ENCODE measurements at places on chromosomes 7 and 10.

DNA sequence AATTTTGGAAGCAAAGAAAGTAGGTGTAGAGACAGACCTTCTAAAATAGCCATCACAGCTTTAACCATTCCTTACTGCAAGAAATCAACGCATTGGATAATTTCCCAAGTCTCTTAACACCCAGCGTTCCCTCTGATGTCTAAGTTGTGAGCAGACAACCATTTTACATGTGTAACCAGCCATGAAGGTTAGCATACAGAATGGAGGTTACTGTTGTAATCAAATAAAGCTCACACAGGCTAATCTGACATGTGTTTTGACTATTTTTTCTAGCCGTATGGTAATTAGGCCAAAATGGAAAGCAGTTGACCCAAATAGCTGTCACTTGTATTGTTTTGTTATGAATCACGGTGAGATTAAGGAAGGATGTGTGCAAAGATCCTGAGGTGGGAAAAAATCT is 336.4 kb downstream of the RNLS start:
- DNase-seq, result no peak

GRCh38 chr10:2700626-2701305 is 366.6 kb upstream of the PFKP start:
- no peak for DNase-seq

- no peak for DNase-seq
These were observed 407.4 kb downstream of the MAGI2 start for GRCh38 chr7:79046061-79046460.

GRCh38 chr7:87882151-87882937 is 6.1 kb downstream of the DBF4 start:
- no peak for DNase-seq

DNA sequence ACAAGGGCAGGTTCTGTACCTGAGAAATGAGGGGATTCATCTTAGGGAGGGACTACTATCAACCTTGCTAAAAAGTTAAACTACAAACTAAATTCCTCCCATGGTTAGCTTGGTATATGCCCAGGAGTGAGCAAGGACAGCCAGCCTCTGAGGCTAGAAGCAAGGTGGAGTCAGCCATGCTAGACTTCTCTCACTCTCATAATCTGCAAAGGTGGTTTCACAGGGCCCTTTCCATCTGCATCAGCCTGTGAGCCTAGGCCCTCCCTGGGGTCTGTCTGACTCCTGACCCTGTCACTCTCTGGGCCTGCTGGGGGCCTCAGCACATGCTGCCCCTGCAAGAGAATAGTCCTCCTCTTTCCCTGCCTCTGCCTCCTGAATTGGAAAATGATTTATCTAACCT is 66.1 kb downstream of the ABCA13 start:
- no peak for DNase-seq

- no peak for DNase-seq
These were observed 2.5 kb downstream of the TNPO3 start for GRCh38 chr7:129052441-129052840.

DNA sequence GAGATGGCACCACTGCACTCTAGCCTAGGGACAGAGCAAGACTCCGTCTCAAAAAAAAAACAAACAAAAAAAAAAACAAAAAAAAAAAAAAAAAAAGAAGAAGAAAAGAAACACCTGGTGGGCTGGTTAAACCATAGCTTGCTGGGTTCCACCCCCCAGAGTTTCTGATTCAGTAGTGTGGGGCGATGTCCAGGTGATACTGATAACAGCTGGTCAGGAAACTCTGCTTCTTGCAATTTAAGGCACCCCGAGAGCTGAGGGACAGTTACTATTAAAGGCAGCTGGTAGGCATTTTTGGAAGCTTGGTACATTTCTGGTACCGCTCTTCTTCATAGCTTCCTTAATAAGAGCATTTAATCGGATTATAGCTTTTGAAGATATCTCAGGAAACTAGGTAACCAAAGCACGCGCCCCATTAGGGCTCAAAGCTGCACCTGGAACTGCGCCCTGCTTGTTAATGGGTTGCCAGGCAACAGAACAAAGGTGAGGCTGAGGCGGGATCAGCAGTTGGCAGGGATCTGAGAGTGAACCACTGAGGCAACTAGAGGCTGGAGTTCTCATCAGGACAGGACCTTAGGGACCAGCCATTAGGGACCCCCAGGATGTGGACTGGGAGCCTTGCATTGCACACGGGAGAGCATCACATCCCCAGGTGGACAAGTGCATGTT is 6.5 kb upstream of the SDK1 start:
- DNase-seq, result no peak

DNA sequence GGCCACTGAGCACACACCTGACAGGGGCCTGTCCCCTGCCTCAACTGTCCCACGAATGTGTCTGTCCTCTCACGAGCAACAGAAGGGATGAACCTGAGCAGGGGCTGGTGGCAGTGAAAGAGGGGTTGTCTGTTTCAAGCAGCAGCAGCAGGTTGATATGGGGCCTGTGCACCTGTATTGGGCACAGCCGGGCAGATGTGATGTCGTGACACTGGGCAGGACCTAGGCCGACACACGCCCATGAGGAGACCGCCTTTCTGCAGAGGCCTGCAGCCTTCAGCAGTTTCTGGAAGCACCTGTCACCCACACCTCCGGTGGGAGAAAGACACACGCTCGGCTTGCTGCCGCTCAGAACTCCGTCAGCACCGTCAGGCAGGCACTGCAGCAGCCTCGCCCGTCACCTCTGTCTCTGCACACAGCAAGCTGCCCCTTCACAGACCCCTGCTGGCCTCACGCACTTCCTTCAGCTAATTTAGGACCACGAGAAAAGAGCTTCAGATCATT is 48.5 kb downstream of the AMZ1 start:
- no peak for DNase-seq

- DNase-seq, result no peak
These were observed 82.1 kb downstream of the TRIM24 start for GRCh38 chr7:138542183-138542582.

DNA sequence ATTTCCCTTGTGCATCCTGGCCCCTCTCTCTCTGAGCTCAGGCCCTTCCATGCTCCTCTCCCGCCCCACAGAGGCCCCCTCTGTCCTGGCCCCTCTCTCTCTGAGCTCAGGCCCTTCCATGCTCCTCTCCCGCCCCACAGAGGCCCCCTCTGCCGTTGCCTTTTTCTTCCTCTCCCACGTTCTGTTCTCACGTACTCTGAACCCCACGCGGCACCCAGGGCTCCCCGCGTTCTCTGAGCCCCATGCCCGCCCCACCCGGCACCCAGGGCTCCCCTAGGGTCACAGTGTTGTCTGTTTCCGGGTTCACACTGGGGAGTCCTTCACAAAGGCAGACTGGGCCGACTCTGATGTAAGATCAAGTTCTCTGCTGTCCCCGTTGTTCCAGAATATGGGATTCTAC is 336.8 kb downstream of the DNAJB6 start:
- DNase-seq, result no peak

DNA sequence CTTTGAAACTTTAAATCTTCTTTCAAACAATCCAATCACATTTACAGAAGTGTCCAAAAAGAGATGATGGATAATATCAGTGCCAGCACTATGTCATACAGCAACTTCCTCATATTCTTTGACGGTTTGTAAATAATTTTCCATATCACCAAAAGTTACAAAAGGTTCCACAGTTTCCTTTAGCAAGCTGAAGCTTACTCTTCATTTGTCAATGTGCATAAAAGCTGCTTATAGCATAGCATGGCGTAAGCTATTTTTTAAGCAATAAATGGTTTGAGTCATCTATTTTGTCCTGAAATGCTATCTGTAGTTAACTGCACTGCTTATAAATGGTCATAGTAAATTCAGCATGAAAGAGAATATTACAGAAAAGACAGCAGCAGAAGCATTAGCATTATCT is 95.1 kb downstream of the ETV1 start:
- DNase-seq, result no peak

GRCh38 chr10:114038819-114039218 is 4.8 kb upstream of the ADRB1 start:
- no peak for DNase-seq

DNA sequence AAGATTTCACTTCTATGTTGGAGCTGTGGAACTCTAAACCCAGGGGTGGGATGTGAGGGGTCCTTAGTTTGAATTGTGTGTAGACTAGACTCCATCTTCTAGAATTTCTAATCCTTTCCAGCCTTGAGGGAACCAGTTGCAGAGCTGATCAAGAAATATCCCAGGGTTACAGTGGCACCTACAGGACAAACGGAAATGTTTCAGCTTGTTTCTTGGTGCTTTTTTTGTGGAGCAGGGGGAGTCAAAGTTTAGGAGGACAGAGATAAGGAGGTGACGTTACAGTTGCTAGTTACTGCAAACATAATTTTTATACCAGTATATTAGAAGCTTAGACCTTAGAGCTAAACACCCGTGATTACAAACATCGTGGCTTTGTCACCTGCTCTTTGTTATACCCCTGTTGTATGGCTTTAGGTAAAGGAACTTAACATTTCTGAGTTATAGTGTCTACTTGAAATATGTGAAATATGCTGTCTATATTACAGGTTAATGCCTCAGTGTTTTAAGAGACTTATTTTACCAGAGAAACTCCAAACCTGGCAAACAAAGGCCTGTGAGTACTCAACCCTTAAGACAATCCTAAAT is 84.5 kb upstream of the DYNC1I1 start:
- no peak for DNase-seq

DNA sequence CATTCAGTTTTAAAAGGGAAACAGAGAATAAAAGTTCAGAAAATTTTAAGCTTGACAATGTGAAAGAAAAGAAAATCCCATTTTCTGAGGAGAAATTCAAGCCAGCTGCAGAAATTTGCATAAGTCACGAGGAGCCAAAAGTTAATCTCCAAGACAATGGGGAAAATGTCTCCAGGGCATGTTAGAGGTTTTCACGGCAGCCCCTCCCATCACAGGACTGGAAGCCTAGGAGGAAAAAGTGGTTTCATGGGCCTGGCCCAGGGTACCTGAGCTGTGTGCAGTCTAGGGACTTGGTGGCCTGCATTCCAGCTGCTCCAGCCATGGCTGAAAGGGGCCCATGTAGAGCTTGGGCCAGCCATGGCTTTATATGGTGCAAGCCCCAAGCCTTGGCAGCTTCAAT is 59.6 kb upstream of the NXPH1 start:
- DNase-seq, result no peak

DNA sequence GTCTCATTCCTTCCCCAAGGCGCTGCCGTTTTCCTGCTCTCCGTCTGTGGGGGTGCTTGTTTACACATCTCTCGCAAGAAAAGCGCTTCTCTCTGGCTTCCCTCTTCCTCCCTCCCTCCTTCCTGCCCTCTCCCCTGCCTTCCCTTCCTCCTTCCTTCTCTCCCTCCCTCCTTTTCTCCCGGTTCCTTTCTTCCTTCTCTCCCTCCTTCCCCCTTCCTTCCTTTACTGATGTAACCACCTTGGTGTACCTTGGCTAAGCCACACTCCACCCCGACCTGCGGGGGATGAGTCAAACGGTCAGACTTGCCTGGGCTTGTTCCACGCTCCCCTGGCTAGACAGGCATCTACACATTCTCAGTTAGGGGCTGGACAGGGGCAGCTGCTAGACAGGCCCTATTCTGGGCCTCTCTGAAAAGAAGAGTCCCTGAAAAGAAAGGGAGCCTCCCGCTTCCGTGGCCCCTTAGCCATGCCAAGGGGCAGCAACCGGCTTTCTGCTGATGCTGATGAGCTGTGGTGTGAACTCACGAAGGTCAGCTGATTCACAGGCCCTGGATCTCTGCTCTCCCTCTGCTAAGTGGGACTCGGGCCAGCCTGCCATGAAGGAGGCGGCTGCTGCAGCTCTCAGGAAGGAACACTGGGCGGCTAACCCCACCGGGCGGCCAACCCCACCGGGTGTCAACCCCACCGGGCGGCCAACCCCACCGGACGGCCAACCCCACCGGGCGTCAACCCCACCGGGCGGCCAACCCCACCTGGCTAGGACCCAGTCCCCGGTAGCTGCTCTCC is 216.8 kb downstream of the TCERG1L start:
- DNase-seq, result no peak

- DNase-seq, result peak; percentile 3
These were observed 412.1 kb upstream of the CELF2 start for GRCh38 chr10:10605551-10606081.

DNA sequence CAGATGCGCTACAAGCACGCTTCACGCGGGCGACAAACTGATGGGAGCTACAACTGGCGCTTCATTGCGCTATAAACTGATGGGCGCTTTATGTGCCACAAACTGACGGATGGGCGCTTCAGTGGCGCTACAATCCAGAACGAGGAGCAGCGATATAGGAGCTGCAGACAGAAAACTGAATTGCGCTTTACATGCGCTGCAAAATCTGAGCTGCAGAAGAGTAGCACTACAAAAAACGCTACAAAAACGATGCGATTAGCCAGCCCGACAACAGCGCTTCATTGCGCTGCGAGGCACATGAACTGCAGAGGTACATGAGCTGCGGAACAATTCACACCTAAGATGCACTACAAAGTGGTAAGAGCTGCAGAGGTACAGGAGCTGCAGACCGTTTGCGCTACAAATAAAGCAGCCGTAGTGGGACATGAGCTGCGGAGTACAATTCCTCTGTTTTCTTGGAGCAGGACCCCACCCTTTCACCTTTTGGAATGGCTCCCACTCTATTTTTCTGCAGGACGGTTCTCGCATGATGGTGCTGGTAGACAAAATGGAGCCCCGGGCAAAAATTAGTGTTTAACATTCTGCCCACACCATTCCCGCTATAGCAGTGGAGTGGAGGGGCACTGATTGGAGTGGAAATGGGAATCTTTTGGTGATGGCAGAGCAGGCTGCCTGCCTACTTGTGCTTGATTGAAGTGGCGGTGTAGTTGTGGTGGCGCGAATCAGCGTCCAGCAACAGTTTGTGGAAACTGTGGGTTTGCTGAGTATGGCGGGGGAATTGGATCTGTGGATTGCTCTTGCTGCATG is 1.2 kb upstream of the SGCE start:
- DNase-seq, result peak; percentile 21

- no peak for DNase-seq
These were observed 122.2 kb downstream of the NPY start for GRCh38 chr7:24406053-24406788.

GRCh38 chr7:16743236-16743635 is 10.3 kb upstream of the TSPAN13 start:
- DNase-seq, result no peak

DNA sequence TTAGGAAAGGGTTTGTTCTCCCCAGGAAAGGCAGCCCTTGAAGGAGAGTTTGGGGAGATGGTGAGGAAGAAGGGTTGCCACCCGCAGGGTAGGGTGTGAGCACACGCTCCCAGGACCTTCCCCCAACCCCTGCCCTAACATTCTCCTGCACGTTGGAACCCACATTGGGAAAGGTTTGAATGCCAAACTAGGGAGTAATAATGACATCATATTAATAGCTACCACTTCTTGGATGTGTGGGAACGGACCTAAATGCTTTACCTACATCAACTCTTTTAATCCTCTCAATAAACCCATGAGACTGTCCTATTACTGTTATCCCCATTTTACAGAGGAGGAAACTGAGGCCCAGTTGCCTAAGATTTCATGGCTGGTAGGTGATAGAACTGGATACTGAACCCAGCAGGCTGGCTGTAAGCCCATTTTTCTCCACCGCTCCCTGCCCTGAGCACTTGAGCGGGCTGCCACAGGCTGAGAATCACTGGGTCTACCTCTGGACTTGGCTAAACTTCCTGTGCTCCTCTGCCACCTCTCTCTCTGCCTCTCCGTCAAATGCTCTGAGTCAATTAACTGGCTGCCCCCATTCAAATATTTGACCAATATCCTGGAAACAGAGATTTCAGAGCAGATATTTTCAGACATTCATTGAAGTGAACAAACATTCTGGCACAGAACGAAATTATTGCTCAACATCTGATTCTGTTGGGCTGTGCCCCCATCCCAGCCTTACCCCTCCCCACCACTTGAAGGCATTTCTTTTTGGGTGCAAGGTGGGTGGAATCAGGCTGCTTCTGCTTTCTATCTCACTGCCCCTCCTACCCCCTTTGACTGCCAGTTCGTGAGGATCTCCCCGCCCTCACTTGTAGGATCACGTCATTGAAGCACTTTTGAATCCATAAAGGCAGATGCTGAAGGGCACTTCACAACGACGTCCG is 129.7 kb downstream of the C10orf105 start:
- no peak for DNase-seq

GRCh38 chr7:42126475-42127231 is 110.4 kb downstream of the GLI3 start:
- no peak for DNase-seq

Measured in stimulated activated CD4-positive, alpha-beta T cell treated with anti-CD3 and anti-CD28 coated beads, Interleukin-15, amount 100 ng/mL, for 24 hours (primary cell).